Activated T-helper 1 cell treated with anti-CD3 and anti-CD28 coated beads, Interleukin-2, amount 50 U/mL, for 16 hours (primary cell): ENCODE measurements at places on chromosomes 7 and 10.

GRCh38 chr10:125955766-125956165 lies 59.4 kb downstream of the FANK1 start:
- DNase-seq, result no peak

DNA sequence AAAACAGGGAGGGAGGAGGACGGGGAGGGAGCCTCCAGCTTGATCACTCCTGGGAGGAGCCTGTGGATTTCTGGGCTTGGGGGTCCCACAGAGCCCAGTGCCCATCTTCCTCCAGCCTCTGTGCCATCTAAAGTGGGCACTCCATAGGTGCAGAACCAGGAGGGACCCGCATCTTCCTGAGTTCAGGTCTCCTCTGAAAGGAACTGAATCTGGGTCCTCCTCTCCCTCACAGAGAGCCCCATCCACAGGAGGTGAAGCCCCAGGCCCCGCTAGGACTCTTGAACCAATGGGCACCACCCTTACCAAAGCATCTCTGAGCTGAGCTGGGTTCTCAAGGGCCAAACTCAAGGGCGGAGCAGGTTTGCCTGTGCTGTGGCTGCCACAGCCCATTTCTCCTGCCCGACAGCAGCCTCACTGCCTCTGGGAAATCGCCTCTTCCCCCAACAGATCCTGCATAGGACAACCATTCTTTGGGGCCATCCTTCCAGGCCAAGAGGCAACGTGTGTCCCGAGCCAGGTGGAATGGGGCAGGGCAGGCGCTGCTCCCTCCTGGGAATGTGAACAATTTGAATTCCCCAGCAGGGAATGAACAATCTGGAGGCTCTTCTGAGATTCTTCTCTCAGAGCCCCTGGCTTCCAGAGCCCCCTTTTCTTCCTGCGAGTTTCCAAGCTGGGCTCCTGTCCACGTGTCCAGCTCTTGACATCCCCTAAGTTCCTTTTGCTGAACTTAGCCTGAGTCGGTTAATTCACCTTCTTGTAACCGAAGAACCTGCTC lies 411.0 kb upstream of the FOXK1 start:
- no peak for DNase-seq

GRCh38 chr10:7492660-7493046 lies 81.8 kb upstream of the SFMBT2 start:
- no peak for DNase-seq

GRCh38 chr10:47145290-47145934 lies 154.6 kb upstream of the GDF10 start:
- DNase-seq, result no peak

DNA sequence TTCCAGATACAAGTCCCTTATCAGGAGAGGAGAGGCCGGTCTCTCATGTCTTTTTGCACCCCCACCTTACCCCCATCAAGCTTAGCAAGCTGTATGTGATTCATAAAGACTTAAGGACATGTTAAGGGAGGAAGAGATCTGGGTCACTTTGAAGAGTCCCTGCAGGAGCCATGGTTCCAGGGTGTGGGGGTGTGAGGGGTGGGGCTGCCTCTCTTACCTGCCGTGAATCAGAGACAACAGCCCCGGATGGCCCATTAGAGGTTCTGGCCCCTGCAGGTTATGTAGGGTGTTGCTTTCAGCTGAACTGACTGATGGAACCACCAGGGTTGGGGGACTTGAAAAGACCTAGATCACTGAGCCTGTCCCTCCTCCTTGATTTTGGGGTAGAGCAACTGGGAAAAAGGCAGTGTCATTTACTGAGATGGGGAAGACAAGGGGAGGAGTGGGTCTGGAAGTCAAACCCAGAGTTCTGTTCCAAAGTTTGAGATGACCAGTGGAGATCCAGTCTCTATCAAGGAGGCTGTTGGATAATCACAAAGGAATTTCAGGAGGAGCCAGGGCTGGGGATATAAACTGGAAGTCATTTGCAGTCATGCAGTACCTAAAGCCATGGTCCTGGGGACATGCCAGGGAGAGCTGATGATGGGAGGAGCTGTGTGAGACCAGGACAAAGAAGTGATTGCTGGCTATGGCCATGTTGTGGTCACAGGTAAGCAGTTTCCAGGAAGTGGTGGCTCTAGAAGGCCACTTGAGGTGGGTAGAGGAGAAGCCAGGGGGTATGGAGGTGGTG lies 23.1 kb downstream of the ADAMTS14 start:
- no peak for DNase-seq

GRCh38 chr7:5143935-5144903 lies 45.8 kb upstream of the WIPI2 start:
- DNase-seq, result peak; percentile 63

DNA sequence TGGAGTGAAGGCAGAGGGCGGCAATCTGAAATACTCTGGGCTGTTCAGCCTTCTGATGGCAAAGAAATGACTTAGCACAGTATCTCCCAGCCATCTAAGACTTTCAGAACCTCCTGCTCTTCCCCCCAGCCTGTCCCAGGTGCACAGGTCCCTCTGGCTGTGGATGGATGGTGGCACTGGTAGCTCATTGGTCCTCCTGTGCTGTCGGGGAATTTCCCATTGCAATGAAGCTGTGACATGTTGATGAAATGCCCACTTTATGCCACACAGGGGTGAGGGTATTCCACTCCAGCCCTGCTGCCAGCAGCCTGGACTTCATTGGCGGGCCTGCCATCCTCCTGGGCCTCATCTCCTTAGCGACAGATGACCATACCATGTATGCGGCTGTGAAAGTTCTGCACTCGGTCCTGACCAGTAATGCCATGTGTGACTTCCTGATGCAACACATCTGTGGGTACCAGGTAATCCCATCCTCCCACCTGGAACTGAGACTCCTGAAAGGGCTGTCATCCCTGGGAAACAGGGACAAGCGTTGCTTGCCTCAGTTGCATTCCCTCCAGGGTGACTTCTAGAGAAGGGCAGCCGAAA lies 105.9 kb downstream of the WDFY4 start:
- DNase-seq, result no peak

DNA sequence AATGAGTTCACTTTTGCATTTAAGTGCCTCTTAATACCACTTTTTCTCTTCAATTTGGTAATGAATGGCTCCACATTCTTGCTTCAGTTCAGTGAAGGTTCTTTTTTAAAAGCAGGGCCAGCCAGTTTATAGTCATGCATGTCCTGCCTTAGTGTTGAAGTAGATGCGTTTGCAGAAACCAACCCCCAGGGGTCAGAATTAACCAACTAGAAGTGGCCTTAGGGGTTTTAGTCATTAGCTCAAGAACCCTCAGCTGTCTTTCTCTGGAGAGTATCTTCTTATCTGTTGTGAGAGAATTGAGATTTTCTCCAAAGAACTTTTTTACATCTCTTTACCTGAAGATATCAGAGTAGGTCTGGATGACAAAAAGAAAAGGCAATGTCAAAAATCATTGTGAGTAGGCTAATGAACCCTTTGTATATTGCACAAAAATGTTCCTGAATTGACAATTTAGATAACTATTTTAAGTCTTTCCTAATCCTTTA lies 82.2 kb downstream of the PIK3CG start:
- DNase-seq, result no peak

GRCh38 chr7:100059251-100059739 lies 9.7 kb downstream of the ZSCAN21 start:
- DNase-seq, result no peak

DNA sequence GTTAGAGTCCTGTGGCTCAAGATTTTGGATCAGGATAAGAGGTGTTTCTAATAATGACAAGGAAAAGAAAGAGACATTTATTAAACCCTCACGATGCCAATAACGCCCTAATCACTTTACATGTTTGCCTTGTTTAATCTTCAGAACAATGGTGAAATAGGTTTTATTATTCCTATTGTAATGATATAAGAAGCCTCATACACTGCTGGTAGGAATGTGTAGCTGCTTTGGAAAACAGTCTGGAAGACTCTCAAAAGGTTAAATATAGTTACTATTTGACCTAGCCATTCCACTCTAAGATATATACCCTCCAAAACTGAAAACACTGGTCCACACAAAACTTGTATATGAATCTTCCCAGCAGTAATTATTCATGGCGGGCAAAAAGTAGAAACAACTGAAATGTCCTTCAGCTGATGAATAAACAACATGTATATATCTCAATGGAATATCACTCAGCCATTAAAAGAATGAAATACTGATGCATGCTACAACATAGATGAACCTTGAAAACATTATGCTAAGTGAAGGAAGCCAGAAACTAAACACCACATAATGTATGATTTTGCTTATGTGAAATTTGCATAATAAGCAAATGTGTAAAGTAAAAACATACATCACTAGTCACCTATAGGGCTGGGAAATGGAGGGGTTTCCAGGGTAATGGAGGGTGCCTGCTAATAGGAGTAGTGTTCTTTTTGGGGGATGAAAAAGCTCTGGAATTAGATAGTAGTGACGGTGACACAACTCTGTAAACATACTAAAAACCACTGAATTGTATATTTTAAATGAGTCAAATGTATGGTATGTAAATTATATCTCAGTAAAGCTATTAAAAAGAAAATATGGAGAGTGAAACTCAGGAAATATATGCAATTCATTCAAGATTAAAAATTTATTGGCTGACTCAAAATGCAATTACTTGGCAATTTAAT lies 76.9 kb upstream of the ANK3 start:
- DNase-seq, result no peak

DNA sequence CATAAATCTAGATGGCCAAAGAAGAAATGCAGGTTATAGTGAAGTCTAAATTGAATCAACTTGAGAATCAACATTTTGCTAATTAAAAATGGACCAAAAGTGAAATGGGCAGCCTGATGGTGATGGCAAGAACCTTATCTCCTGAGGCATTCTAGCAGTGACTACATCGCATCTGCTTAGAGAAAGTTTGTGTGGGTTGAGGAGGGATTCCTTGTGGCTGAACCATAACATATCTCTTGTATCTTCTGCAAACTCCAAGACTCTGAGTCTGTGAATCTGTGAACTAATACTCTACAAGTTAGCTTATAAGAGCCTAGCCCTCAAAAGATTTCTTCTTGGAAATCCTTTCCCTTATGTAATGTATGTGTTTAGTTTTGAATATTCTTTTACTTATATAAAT lies 85.6 kb downstream of the PRKG1 start:
- no peak for DNase-seq

- DNase-seq, result no peak
Measured at GRCh38 chr7:41773756-41774155, 70.9 kb upstream of the INHBA start.

DNA sequence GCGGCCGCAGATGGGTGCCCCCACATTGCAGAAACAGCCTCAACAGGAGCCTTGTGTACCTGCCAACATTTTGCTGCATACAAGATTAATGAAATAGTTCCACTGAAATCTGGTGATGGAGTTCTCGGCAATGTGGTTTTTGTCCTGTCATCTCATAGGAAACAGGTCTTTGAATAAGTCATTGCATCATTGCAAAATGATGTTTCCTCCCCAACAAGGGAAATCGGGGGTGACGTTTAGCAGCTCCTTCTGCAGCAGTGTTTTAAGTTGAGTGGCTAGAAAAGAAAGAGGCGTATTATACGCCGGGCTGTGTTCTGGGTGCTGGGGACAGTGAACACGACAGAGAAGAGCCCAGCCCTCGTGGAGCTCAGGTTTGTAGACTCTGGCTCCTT lies 177.0 kb downstream of the PRKAG2 start:
- DNase-seq, result no peak

- DNase-seq, result no peak
Measured at GRCh38 chr7:37040330-37040729, 316.0 kb upstream of the AOAH start.

DNA sequence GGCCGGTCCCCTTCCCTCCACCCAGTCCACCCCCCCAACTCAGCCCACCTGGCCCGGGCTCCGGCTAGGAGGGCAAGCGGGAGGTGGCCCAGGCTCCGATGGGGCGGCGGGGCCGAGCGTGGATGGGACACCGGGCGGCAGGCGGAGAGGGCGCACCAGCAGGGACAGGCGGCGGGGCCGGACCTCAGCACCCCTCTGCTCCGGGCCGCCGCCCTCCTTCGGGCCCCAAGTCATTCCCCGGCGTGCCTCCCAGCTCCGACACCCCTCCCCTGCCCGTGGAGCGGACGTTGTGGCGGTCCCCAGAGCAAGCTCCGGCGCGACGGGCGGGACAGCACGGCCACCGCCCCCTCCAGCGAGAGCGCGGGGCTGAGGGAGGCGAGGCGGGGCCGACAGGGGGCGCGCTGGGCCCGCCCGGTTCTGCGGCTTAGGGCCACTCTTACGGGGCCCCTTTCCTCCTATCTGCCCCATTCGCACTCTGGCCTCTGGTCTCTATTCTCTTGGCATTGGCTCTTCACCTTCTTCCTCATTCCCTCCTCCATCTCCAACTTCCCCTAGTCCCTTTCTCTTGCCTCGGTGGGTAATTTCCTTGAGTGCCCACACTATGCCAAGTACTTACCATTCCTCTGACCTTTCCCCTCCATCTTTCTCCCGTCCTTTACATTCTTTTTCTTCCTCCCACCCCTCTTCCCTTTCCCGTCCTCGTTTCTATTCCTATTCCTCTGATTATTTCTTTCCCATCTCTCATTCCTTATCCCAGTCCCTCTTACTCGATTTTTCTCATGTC lies 701 bp upstream of the GBX1 start:
- DNase-seq, result peak; percentile 20

- DNase-seq, result no peak
Measured at GRCh38 chr7:25802057-25802456, 349.9 kb upstream of the NFE2L3 start.

- DNase-seq, result no peak
Measured at GRCh38 chr7:94324380-94325121, 70.1 kb upstream of the COL1A2 start.

- no peak for DNase-seq
Measured at GRCh38 chr10:125661941-125662515, 20.9 kb downstream of the TEX36 start.

DNA sequence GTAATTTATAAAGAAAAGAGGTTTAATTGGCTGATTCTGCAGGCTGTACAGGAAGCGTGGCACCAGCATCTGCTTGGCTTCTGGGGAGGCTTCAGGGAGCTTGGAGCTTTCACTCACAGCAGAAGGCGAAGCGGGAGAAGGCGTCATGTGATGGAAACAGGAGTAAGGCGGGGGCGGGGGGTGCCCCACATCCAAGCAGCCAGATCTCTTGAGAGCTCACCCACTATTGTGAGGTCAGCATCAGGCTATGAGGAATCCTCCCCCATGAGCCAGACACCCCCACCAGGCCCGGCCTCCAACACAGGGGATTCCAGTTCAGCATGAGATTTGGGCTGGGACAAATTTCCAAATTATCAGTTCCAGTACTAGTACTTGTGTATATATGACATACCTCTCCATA lies 46.2 kb downstream of the WDR37 start:
- DNase-seq, result no peak

DNA sequence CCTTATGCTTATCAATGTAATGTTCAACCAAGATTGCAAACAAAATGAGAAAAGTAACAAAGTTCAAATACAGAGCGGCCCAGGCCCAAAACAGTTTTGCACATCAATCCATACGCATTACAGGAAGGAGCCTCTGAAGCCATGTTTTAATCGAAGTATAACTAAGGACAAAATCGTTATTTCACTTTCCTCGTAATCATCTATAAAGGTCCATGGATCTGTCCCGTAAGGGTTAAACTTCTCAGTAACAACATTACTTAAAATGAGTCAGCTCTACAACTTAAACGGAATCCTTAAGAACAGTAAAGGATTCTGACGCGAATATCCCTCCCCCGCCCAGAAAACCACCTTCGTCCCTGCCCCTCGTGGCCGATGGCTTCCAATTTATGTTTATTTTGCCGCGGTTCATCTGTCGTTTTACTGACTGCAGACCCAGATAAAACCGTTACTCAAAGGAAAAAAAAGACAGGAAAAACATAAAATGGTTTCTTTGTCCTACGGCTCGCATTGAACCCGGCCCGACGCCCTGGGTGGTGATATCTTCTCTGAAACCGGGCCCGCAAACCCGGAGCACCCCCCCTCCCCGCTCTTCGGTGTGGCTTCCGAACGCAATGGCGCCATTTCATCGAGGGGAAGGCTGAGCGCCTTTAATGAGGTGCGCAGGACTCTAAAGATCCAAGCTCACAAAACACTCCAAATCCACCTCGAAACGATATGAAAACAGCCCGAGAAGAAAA lies 1.1 kb downstream of the HNRNPA2B1 start:
- peak; percentile 45 for DNase-seq
